Stimulated activated CD4-positive, alpha-beta T cell treated with anti-CD3 and anti-CD28 coated beads, Interleukin-15, amount 100 ng/mL, for 1 hour (primary cell): ENCODE measurements at places on chromosomes 12 and 14.

- DNase-seq: no peak
Measured at GRCh38 chr14:21063479-21063878, 5.9 kb downstream of the RNASE8 start.

DNA sequence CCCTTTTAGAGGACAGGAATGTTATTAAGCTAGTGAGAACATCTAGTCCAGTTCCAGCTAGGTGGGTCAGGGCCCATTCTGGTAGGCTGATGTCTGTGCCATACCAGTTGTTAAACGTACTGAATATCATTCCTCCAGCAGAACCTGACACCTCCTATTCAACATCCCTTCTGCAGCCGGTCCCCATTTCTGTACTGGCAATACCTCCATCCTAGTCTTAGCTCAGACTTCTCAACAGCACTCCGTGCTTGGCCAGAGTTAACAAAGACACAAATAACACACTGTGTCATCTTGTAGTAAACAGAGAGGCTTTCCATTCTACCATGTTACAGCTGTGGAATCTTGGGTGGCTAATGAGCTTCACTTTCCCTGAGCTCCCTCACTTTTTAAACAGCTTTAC is 94.3 kb upstream of the PDE3A start:
- DNase-seq: no peak

DNA sequence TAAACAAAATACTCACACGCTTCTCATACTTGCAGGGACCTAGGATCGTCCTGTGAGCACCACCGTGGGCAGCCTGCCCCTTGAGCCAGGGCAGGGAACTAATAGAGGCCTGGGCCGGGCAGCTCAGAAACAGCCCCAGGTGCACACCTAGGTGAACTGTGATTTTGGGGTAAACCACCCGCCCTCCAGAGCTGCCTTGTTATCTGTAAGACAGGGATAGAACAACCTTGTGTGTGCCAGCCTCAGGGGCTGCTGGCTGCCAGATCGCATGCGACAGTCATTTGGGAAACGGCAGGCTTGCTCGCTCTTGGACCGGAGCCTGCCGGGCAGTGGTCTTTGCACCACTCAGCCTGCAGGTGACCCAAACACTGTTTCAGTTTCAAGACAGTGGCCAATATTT is 86.8 kb downstream of the ADGRD1 start:
- DNase-seq: no peak

DNA sequence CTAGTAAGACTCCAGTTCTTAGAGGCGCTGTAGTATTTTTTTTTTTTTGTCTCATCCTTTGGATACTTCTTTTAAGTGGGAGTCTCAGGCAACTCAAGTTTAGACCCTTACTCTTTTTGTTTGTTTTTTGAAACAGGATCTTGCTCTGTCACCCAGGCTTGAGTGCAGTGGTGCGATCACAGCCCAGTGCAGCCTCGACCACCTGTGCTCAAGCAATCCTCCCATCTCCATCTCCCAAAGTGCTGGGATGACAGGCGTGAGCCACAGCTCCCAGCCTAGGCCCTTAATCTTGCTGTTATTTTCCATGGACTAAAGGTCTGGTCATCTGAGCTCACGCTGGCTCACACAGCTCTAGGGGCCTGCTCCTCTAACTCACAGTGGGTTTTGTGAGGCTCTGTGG is 21.3 kb downstream of the GPRC5A start:
- DNase-seq: no peak

- DNase-seq: no peak
Measured at GRCh38 chr12:52141306-52141705, 50.5 kb downstream of the KRT80 start.

GRCh38 chr14:91545946-91546716 is 36.0 kb upstream of the PPP4R3A start:
- no peak for DNase-seq

DNA sequence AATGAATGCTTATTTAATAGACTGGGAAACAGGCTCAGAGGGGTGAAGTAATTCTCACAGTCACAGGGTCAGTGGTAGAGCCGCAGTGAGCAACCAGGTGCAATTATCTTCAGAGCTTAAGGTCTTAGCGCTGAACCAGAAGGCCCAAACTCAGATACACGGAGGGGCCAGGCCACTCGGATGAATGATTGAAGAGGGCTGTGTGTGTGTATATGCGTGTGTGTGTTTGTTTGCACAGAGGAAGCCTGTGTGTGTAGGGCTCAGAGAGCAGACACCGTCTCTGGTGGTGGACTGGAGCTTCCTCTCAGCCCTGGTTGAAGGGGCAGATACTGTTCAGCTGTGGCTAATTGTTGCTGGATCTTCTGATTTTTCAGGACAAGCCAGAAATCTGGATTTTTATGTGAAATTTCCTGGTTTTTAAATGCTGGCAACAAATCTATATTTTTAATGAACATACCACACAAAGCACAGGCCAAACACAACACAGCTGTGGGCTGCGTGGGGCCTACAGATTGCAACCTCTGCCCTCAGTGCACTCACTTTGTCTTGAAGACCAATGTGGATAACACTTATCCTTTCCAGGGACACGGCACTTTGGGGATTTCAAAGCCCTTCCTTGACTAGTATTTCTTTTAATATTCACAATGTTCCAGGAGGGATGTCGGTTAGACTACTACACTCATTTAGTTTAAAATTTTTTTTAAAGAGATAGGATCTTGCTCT is 94.5 kb upstream of the NRXN3 start:
- no peak for DNase-seq

- no peak for DNase-seq
Measured at GRCh38 chr12:14153803-14154202, 172.4 kb upstream of the GRIN2B start.

- DNase-seq: no peak
Measured at GRCh38 chr14:56870336-56870735, 60.1 kb upstream of the OTX2 start.

DNA sequence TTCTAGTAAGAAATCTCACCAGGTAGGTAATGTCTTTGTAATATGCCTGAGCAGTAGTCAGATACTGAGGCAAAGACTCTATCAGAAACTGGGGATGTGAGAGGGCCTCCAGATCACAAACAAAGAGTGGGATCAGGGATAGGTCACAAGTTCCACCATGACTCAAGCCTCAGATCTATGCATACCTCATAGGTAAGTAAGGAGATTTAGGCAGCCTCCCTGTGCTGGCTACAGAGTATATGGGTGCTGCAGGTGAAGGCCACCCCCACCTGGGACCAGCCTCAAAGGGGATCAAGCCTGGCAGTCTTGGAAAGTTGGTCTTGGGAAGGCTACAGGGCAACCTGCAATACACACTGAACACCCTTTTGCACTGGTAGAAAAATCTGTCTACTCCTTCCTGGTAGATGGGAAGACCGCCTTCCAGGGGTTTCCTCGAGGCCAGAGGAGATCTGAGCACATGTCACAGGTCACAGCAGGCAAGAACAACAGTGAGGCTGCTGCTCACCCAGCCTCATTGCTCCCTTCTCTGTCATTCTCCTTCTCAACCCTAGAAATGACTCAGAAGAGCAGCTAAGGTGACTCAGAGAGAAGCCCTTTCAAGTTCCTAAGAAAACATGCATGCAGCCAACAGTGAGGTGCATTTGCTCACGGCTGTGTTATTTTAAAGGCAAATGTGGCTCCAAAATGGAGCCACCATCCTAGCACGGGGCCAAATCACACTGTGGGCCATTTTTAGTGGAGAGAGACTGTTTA is 143.4 kb upstream of the CDKN3 start:
- no peak for DNase-seq

GRCh38 chr14:63692310-63693020 is 35.4 kb downstream of the SGPP1 start:
- no peak for DNase-seq

GRCh38 chr12:60333461-60333860 is 737.6 kb downstream of the SLC16A7 start:
- no peak for DNase-seq

DNA sequence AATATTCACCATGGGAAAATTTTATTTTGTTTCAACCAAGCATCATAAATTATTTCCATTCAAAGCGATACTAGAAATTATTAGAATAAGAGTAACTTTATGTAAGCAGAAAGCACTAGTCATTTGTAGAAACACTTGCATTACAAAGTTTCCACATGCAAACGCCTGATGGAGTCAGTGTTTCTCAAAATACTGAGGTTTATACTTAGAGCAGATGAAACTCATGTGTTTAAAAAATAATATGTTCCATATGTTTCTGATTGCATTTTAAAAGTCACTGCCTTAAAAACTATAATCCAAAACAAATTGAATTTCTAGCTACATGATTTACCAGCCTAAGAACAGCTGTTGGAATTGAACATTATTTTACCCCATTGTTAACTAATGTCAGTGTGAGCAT is 1246.4 kb downstream of the SLC16A7 start:
- DNase-seq: no peak

DNA sequence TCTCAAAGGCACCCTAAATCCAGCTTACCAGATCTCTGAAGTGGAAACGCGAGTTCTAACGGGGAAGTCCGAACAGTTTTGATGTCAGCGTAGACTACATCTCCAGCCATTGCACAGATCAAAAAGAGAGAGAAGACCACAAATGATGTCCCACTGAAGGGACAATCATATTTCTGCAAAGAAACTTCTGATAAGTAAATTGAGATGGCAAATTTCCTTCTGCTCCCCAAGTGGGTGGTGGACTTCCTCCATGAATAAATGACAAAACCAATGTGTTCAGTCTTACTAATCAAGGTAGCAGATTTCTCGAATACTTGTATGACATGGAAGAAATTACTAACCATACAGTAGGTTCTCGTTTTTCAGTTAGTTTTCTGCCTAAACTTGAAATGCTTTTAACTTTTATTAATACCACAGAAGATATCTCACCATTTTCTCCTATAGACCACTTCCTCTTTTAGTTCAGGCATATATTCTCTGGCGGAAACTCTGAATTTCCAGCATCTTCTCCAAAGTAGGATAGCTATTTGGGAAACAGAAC is at the start of gene CLECL1:
Gene CLECL1, minus strand, starts transcription at position 177 of the 541 bp plus-strand sequence.
- no peak for DNase-seq

DNA sequence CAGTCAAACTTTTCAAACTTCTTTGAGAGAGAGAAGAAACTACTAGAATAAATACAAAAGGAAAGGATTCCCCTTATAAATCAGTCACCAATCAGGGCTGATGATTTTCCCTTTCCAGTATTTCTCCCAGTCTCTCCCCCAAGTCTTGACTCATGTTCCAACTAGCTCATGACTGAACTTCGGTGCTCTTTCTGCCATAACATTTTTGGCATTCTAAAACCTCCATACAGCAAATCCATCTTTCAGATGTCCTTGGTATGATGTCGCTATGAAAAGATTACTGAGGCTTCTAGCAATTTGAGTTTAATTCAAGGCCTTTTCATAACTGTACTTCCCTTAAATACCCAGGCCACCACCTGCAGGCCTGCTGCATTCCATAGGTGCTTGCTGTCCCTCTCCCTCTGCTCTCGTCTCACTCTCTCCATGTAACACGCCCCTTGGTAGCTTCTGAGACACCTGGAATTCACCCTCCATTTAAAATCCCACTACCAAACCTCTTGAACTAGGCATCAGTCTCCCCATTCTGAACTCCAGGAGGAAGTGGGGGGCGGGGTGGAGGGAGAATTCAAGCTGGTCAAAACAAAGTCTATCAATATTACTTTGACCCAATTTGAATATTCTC is 2.4 kb downstream of the PRKD1 start:
- DNase-seq: no peak

- DNase-seq: no peak
Measured at GRCh38 chr12:2719392-2719791, 75.4 kb upstream of the FKBP4 start.

DNA sequence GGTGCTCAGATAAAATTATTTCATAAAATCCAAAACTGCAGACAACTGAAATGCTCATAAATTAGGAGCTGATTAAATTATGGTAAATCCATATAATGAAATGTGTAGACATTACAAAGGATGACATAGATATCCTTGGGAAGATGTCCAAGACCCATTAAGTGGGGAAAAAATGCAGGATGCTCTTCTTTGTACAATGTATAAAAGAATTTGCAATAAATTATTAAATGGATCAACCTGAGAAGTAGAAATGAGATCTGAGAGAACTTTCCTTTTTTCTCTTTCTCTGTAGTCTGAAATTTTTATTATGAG is 336.4 kb upstream of the E2F7 start:
- no peak for DNase-seq

GRCh38 chr12:52191841-52192791 is at the start of gene KRT80:
Gene KRT80, minus strand, starts transcription at chr12:52192014. Its CDS starts 112 bp downstream, at chr12:52191902.
- DNase-seq: no peak

DNA sequence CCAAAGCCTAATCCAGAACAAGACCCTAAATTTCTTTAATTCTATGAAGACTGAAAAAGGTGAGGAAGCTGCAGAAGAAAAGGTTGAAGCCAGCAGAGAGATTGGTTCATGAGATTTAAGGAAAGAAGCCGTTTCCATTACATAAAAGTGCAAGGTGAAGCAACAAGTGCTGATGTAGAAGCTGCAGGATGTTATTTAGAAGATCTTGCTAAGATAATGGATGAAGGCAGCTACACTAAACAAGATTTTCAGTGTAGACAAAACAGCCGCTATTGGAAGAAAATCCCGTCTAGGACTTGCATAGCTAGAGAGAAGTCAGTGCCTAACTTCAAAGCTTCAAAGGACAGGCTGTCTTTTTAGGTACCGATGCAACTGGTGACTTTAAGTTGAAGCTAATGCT is 65.4 kb upstream of the AMIGO2 start:
- DNase-seq: no peak

GRCh38 chr14:97101561-97101960 is 304.4 kb downstream of the VRK1 start:
- no peak for DNase-seq

GRCh38 chr12:45098766-45099165 is 47.9 kb upstream of the DBX2 start:
- DNase-seq: no peak

- no peak for DNase-seq
Measured at GRCh38 chr14:68124979-68125731, 305.6 kb downstream of the RAD51B start.

- no peak for DNase-seq
Measured at GRCh38 chr12:62166525-62166924, 93.7 kb upstream of the USP15 start.

- no peak for DNase-seq
Measured at GRCh38 chr12:79001404-79001803, 136.8 kb downstream of the SYT1 start.

DNA sequence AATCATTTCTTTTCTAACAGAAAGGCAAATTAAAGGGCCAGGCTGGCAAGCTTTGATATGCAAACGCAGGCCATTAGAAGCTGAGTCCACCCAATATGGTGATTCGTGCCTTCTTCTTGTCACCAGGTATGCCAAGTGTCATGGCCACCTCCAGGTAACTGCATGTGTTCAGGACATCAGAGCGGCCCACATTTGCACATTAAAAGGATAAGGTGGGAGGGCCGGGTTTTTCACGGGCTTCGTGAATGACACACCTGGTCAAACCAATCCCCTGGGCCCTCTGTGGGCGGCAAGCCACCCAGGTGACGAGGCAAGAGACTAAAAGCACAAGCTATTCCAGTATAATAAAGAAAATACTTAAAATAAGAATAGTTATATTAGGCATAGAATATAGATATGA is 75.9 kb upstream of the TSPAN11 start:
- no peak for DNase-seq

- DNase-seq: no peak
Measured at GRCh38 chr14:53872681-53873089, 83.9 kb downstream of the BMP4 start.
